ENCODE measurements at places on chromosomes 16 and 17.
A peak's percentile ranks its signal among the peaks of the same experiment; 100 is the strongest.

DNA sequence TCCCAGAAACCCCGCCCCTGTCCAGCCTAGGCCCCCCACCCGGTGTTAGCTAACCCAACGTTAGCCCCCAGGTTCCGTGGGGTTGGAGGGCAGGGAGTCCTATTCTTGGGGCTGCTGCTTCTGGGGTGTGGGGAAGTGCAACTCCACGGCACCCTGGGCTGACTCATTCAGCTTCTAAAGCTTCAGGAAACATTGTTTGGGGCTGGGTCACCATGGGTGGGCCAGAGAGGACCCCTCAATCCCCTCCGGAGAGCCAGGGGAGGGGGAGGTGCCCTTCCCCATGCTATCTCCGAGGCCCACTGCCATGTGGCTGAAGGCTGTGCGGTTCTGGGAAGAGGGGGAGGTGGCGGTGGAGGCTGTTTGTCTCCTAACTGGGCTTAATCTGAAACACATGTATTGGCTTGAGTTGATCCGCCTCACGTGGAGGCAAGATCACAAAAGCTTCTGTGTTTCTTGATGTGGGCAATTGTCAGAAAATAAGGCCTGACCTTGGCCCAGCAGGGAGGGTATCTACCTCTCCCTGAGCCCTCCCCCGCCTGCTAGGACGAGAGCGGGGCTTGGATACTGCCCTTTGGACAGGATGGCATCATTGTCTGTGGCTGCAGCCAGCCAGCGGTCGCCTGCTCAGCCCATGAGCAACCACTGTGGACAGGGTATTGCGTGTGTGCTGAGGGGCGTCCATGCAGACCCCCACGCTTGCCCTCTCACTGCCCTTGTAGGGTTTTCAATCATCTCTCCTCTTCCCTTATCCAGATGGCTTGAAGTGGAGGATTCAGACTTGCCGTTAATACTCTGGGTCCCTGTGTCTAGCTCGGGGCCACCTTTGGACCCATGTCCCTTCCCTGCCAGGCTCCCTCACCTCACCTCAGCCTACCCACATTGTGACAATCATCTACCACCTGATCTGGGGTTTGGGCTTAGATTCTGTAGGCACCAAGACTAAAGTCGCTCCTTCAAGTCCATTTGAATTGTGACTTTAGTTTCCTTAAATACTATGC is 1.3 kb downstream of the SERPINF1 start:
- DNase-seq: no peak

- DNase-seq: no peak
These were observed 825 bp downstream of the HASPIN start for GRCh38 chr17:3724378-3725077.

DNA sequence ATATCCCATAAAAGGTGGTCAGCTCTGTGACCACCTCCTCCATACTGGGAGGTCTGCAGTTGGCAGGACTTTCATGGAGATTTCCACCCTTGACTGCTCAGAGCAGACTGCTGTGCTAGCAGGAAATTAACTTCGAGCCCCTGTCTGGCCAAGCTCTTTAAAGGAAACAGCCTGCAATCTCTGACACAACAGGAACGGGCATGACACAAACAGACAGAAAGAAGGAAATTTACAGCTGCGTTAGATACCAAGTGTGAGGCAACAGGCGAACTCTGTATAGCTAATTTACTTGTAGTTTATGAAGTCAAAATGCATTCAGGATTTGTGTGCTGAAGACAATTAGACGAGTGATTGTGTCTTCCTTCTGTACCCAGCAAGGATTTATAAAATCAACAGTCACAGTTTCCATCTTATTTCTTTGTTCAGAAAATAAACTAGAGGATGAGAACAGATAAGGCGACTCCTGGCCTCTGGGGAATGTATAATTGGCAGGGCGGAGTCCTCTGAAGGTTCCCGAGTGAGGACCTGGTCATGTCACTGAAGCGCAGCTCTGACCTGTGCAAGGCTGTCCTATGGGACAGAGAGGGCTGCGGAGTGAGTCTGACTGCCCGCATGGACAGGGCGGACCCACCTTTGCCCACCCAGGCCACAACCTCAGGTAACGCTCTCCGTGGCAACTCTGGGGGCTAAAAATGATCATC is 16.1 kb downstream of the WIPI1 start:
- DNase-seq: no peak

DNA sequence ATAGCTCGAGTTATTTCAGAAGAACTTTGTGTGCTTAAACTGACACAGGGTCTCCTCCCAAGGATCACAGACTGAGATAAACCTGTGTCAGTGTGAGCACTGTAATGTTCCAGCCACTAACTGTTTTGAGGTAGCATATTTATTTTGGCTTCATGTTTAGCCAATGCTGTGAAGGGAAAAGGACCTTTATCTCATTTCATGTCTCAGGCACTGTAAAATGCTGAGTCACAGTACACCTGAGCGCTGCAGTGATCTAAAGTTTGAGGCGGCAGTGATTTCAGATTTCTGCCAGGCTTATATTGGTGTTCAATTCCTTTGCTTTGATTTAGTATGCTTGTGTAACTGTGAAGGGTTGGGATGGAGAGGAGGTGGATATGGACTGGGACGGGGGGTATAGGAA is 3.1 kb upstream of the DNAJA2 start:
- no peak for DNase-seq

DNA sequence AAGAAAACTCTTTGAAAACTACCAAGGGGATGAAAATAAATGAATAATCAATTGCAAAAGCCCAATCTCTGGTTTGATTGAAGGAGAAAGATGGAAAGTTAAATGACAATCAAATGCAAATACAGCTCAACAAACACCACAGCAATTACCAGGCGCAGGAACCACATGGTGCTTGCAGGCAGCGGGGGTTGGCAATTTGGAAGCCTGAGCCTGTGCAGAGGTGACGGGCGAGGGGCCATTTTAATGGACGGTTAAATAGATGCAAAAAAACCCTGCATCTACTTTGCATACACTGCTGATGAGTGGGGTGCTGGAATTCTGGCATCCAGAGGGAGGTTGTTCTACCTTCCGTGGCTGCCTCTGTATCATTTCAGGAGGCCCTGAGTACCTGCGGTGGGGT is 4.8 kb upstream of the SEZ6 start:
- no peak for DNase-seq

DNA sequence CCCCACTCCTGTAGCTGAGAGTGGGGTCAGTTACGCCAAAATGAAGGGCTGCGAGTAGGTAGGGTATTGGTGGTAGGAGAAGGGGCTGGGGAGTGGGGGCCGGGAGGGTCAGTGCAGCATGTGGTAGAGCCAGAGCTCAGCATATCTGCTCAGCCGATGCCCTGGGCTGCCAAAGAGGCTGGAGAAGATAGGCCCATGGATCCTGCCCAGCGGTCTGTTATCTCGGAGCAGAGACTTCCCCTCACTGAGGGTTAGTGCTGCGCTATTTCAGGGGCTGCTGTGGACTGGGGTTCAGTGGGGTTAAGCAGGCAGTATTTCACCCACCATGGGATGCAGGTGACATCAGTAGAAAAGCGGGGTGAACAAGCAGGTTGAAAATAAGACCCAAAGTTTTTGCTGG is 19.7 kb downstream of the RHBDL3 start:
- DNase-seq: no peak

DNA sequence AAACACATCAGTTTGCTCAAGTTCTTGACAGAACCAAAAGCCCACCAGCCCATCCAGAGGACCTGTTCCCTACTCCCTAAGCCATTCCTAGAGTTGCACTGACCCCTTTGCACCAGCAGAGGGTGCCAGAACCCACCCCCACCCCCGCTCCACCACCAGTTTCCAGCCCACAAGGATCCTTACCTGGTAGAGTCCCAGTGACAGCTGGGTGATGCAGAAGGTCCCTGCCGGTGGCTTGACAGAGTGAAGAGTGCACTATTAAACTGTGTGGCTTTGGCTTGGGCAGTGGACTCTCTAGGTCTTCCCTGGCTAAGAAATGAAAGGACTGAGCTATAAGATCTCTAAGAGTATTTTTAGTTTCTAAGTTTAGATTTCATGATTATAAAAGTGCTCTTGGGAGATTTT is 73.3 kb upstream of the MTMR4 start:
- peak; percentile 38 for DNase-seq

DNA sequence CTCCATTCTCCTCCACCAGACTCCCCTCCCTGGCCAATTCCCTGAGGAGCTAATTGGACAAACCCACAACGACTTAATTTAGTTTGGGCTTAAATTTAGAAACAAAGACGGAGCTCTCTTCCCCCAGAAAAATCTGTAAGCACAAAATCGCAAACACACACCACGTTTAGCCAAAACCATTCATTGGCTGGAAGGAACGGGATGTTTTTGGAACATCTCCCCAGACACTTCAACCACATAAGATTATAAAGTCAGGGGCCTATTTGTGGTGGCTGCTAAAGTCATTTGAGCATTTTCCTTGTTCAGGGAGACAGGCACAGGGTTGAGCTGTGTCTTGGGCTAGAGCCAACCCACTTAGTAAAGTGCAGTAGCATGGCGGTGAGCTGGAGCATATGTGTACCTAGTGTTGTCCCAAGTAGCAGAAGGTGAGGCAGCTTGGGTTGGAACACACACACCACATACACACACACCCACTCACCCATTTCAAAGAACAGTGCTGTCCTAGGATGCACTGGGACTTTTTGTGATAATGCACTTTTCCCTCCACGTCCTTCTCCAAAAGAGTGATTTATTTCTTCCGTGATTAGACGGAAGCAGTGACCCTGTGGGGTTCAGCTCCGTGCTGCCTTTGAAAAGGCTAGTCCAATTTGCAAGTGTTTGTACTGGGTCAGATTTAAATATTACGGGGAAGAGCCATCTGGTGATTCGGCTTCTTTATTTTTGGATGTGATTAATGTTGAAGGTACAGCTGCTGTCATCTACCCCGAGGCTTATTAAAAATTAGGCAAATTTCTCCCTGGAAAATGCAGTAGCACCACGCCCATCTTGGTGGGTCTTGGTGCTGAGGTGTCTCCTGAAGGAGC is 32.2 kb downstream of the ELAC2 start:
- DNase-seq: no peak

DNA sequence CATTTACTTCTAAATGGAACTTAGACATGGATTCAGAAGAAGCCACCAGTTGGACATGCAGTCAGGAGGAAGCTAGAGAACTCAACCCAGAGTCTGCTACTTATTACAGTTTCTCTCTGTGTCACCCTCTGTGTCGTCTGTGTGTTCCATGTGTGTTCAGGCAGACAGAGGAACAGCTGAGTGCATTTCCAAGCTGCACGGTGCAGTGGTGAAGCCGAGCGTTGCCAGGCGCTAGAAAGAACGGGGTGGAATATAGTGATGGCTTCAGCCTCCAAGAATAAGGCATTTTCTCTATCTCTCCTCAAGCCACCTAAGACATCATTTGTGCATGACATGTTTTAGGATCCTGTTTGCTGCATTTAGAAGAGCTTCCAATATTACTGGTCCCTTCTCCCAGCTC is 101.1 kb upstream of the CCL2 start:
- DNase-seq: no peak

DNA sequence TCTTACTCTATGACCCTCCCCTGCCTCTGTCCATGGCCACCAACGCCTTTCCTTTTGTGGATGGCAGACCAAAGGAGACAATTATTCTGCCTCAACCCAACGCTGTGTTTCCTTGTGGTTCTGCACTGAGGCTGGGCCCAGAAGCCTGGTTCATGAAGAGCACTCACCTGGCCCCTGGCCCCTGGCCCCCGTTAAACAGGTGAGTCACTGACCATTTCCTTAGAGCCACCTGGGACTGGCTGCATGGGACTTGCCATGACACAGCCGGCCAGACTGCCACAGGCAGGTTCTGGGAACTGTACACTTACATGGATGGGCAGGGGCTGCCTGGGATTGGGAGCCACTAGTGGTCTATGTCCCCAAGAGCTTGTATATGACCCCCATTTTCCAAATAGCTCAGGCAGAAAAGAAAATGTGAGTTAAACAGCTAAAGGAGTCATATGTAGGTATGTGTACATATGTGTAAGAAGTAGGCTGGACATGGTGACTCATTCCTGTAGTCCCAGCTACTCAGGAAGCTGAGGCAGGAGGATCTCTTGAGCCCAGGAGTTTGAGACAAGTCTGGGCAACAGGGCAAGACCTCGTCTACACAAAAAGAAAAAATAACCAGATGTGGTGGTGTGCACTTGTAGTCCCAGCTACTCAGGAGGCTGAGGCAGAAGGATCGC is 181.9 kb upstream of the CACNG5 start:
- no peak for DNase-seq

- no peak for DNase-seq
These were observed 10.1 kb downstream of the KRT39 start for GRCh38 chr17:40956401-40957254.

DNA sequence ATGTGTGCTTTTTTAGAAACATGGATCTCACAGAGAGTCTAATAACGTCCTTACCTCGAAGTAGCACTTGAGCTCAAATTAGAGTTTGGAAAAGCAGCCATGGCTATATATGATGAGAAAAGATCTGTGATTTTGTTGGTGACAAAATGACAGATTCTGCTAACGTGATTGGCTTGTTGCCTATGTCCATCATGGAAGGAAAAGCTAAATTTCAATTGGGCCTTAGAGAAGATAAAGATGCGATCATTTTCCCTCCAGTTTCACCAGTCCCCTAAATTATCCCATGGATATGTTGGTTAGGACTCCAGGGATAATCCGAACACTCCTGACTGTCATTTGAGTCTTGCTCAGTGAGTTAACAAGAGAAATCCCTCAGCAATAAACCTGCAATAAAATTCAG is 175.8 kb downstream of the C16orf95 start:
- no peak for DNase-seq

GRCh38 chr16:72300892-72301291 is 128.9 kb upstream of the PMFBP1 start:
- DNase-seq: no peak

DNA sequence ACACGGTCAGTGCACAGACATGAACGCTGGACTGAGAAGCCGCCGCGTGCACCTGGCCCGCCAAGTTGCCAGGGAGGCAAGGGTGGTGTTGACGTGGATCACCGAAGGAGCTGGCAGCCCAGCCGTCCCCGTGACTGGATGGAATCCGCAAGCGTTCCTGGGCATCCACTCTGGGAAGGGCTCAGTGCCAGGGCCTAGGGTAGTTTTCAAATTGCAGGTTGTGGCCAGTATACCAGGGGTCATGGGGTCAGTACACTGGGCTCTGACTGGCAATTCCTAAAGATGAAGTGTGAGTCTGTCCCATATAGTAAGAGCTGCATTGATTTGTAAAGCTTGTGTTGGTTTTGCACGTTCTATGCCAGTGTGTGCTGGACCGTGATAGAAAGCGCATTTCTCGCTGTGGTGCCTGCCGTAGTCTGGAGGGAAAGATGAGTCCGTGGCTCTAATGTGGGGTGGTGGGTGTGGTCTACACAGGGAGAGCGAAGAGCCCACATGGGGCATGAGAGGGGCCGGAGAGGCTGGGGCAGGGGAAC is 21.1 kb upstream of the METRNL start:
- DNase-seq: no peak

DNA sequence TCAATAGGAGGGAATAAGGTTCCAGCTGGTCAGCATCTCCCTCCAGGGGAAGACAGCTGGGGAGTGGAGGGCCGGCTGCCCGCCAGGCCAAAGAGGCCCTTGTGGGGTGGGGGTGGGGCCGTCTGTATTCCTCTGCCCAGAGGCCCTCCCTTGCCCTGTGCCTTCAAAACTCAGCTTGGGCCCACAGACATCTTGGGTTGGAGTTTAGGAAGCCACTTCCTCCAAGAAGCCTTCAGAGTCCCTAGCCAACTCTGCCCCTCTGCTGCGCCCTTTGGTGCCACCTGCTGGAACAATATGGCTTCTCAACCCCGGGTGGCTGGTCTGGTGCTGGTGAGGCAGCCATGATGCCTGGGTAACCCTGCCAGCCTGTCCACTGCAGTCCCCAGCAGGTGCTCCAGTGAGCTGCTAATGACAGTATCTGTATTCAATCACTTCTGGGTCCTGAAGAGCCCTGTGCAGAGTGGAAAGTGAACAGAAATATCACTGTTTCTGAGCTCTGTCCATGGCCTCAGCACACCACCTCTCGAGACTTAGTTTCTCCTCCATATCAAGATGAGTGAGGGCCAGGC is 16.7 kb downstream of the HSD11B2 start:
- no peak for DNase-seq

- no peak for DNase-seq
These were observed 22.4 kb upstream of the SEC14L1 start for GRCh38 chr17:77118251-77118928.
